ENCODE measurements at places on chromosomes 4 and X.

DNA sequence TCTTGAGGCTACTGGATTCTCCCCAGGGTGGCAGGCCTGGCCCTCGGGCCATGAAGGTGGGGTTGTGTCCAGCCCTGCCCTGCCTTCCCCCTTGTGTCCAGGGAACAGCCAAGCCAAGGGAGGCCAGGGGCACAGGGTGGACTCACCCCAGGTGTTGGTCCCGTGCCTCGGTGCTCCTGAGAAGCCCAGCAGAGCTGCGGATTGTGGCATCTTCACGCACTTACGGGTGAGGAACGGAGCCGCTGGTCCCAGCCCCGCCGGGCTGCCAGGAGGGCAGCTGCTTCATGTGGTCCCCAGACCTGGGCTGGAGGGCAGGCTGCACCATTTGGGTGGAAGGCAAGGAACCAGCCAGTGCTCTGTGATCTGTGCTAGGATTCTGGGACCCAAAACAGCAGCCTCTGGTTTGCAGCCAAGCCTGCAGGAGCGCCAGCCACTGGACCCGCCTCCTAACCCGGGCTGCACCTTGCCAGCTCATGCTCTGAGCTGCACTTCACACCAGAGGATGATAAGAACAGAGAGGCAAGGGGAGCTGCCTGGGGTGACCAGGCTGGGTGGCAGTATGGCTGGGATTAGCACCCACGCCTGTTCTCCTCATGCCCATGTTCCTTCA lies 36.1 kb upstream of the HMX1 start:
- DNase-seq, result no peak

DNA sequence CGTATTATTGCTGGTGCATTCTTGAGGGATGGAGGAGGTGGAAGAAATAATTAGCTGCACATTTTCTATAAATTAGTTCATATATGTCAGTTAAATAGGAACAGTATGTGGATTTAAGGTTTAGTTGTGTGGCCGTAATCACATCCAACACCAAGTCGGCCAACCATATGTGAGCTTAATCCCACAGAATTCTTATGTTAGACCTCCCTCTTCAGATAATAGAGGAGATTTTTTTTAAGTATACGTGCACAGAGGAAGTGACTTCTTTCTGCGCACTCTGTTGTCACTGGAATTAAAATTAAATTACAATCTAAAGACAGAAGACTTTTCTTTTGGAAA lies 2.1 kb downstream of the SEPTIN11 start:
- DNase-seq, result no peak

DNA sequence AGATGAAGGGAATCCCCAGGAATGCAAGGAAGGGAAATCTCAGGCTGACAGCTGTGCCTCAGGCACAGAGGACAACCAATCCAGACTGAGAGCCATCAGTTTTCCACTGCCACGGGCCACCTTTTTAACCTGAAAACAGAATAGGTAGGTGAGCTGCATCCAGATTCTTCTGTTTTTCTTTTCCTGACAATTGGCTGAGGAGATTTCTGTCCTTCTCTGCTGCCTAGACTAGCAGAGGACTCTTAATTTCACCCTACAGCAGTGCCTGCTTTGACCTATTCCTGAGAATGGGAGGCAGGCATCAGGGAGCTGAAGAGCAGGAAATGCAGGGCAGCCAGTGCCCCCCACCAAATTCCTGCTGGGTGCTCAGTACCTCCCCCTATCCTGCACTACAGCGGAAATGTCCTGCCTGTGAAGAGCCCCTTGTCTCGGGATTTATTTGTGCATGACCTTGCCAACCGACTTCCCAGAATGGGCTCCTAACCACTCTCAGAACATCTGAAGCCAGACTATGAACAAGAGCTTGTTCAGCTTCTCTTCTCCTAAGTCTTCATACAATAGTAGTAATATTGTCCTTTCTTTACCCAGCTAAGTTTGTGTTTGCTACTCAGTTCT lies 65.1 kb downstream of the CASK start:
- DNase-seq, result no peak

DNA sequence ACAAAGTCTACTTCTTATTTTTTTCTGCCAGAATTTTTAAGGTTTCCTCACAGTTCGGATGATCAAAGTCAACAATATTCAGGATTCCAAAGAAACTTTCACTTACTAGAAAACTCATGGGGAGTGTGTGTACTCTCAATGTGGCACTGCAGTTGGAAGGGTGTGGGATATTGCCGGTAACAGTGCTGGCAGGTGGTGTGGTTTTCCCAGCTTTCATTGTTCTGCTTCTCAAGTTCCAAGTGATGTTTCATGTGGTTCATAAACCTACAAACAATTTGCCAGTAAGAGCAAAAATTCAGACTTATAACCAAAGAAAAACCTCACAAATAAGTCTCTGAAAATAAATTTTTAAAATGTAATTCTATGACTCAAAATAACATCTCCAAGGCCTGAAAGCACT lies 39.8 kb downstream of the ZNF280C start:
- no peak for DNase-seq

DNA sequence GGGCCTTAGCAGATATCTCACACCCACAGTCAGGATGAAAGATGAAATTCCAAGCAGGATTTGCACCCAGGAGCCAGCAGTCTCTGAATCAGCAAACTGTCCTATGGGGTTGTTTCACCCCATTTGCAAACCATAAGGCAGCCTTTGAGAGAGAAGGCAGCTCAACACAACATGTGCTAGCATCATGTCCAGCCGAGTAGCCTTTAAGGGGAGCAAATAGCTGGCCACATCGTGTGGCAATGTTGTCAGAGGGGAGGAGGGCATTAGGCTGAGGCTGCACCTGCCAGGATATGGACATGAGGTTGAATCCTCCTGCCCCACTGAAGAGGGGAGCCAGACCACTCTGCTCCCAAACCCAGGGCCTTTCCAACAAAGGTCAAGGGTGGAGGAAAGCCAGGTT lies 20.6 kb upstream of the PJA1 start:
- DNase-seq, result no peak

DNA sequence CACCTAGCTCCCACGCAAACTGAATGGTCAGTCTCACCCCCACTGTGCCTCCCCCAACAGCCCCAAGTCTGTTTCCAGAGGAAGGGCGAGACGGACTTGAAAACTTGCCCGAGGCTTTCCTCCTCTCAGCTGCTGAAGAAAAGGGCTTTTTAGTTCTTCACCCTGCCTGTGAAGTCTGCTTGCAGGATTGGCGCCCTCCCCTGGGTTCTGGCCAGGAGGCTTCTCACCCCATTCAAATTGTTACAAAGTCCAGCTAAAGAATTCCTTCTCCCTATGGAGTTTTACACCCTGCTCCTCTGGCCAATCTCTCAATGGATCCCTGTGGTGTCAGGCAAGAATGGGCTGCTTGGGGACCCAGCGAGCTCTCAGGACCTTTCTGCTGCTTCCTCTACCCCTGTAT lies 241.0 kb downstream of the AFF2 start:
- DNase-seq, result no peak

DNA sequence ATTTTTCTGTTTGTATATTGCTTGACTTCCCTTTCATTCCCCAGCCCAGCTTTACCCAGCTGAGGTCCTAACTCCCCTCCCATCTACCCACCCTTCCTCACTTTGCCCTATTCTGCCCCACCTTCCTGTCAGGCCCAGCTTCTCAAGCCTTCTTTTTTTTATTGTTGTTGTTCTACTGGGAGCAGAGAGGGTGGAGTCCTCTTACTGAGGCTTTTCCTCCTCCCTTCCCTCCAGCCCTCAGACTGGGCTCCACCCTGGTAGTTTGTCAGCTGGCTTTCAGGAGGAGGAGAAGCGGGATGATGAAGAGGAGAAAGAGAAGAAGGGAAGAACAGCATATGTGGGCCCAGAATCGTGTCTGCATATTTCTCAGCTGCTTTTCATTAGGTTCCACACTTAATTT lies 3.2 kb upstream of the KLF8 start:
- DNase-seq, result no peak

DNA sequence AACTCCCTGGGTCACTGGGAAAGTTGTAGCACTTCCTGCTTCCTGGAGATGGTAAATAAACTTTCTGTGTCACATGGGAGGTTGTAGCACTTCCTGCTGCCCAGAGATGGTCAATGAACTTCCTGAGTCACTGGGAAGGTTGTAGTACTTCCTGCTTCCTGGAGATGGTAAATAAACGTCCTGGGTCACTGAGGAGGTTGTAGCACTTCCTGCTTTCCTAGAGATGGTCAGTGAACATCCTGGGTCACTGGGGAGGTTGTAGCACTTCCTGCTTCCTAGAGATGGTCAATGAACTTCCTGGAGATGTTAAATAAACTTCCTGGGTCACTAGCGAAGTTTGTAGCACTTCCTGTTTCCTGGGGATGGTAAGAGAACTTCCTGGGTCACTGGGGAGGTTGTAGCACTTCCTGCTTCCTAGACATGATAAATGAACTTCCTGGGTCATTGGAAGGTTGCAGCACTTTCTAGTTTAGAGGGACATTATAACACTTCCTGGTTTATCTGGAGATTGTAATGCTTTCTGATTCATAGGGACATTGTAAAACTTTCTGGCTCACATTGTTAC lies 62.3 kb upstream of the CD99 start:
- DNase-seq, result no peak

DNA sequence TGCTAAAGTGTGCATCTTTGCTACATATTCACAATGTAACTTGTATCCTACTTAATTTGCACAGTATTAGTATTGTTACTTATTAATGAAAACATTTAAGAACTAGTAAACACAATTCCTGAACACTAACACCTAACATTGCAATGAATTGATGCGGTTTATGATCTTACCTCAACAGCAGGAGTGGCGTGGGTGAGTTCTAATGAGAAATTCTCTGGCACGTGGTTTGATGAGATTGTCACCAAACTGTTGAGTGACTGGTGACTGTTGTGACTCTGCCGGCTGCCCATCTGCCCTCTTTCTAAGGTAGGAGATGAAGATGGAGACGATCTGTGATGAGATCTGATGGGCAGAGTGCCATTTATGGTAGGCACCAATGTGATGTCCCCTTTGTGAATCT lies 2.9 kb downstream of the PCDH18 start:
- no peak for DNase-seq

GRCh38 chr4:113256946-113257345 lies 207.5 kb downstream of the ANK2 start:
- DNase-seq, result no peak

Measured in stimulated activated CD4-positive, alpha-beta T cell treated with anti-CD3 and anti-CD28 coated beads, Interleukin-15, amount 100 ng/mL, for 1 hour (primary cell).